ENCODE measurements at places on chromosomes 11 and 22.

DNA sequence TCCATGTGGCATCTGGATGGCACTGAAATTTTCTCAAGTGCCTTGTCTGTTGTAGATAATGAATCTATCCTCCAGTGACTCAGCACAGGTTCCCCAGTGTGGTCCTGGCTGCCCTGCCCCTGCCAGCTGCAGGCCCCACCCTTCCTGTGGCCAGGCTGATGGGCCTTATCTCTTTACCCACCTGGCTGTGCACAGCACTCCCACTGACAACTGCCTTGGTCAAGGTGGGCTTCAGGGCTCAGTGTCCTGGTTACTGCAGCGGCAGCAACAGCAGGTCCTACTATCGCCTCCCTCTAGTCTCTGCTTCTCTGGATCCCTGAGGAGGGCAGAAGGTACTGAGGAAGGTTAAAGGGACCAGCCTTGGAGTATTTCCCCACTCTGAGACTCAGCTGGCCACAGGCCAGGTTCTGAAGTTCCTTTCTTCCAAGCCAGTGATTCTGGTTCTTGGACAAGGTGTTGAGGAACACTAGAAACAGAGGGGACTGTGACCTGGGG lies 3.1 kb downstream of the HMBS start:
- no peak for DNase-seq

DNA sequence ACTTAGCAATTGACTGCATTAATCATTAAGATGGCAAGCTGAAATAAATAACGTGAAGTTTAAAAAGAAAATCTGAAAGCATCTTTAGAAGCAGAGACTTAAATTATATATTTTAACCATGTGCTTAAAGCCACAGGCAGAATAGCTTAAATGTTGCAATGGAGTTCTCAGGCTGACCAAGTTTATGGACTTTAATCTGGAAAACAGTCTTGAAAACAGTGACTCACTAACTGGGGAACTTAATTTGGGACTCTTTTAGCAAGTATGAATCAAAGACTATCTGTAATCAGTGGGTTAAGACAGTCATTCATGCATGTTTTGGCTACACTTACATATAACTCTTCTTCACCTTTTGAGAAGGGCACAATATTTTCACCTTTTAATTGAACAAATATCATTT lies 12.6 kb upstream of the GLYATL1 start:
- peak; percentile 28 for DNase-seq

DNA sequence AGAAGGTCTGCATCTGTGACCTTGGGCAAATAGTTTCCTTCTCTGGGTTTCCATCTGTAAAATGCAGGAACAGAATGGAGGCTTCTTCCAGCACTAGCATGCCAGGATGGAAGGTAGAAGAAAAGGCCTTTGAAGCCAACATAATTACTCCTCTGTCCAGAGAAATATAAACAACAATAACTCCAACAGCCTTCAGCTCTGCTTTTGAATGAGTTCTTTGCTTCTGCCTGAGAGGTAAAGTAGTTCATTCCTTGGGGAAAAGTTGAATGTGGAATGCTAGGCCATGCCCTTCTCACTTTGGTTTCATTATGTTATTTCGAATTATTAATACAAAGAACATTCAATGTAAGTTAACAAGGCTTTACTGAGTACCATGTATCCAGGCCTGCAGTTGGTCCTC lies 61.2 kb upstream of the BLID start:
- no peak for DNase-seq

GRCh38 chr11:2450321-2451041 lies 5.7 kb downstream of the KCNQ1 start:
- no peak for DNase-seq

GRCh38 chr11:108534274-108534882 lies 36.2 kb upstream of the POGLUT3 start:
- no peak for DNase-seq

DNA sequence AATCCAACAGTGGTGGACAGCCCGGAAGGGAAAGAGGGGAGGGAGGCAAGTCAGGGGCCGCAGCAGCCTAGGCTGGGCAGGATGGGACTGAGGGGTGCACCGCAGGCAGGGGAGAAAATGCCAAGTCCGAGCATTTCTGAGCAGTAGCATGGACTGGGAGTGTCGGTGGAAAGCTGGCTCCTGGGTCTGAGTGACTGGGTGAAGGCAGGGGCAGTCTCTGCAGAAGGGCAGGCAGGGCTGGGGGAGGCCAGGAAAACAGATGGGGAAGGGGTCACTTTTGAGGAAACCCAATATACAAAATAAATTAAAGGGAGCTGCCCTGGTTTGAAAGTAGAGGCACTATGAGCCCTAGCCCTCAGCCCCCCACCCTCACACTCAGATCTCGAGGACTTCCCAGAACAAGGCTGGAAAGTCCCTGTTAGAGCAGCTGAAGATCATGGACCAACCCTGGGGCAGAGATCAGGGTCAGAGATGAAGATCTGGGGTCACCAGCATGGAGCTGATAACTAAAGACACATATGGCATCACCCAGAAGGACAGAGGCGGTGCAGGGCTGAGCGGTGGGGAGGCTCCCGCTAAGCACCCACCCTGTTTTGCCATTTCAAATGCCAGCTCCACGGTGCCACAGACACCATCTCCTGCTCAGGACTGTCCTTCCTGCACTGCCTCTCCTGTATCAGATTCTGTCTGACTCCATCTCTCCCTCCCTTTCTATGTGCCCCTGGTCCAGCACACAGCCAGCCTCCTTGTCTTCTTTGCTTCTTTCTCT lies 32.4 kb upstream of the ETS1 start:
- no peak for DNase-seq

GRCh38 chr11:27193434-27194225 lies 153.0 kb downstream of the BBOX1 start:
- no peak for DNase-seq

DNA sequence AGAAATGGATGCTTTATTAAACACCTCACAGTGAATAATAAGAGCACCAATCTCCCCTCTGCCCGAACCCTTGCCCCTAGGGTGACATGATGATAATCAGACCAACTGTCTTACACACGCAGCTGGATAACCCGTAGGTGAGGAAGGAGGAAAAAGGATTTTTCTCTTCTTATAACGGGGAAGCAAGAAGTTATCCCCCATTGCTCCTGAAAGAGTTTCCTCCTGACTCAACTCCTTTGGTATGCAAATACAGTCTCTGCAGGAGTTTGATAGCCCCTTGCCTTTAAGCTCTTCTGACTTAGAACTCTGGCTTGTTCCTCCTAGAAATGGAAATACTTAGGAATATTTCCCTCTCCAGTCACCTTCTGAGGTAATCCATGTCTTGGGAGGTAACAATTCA lies 455.8 kb downstream of the TMEM135 start:
- DNase-seq = no peak

- no peak for DNase-seq
Measured at GRCh38 chr11:15965562-15966250, 390.6 kb downstream of the SOX6 start.

- peak; percentile 12 for DNase-seq
Measured at GRCh38 chr22:27108425-27109114, 451.2 kb downstream of the MIAT start.

DNA sequence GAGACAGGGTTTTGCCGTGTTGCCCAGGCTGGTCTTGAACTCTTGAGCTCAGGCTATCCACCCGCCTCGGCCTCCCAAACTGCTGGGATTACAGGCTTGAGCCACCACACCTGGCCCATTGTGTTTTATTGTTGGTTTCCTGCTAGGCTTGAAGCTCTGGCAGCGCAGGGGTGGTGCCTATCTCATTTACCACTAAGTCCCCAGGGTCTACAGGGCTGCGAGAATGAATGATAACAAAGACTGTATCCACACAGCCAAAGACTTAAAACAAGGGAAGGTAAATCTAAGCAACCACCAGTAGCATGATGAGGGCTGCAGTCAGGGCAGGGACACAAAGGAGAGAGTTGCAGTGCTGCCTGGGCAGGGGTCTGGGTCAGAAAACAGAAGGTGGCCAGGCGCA lies 37.3 kb upstream of the XBP1 start:
- DNase-seq = no peak

GRCh38 chr11:59756845-59757244 lies 1.7 kb downstream of the STX3 start:
- DNase-seq = peak; percentile 21

GRCh38 chr22:31048570-31048969 lies 32.5 kb upstream of the SMTN start:
- DNase-seq = no peak

GRCh38 chr11:116653206-116653605 lies 119.6 kb downstream of the BUD13 start:
- DNase-seq = no peak

DNA sequence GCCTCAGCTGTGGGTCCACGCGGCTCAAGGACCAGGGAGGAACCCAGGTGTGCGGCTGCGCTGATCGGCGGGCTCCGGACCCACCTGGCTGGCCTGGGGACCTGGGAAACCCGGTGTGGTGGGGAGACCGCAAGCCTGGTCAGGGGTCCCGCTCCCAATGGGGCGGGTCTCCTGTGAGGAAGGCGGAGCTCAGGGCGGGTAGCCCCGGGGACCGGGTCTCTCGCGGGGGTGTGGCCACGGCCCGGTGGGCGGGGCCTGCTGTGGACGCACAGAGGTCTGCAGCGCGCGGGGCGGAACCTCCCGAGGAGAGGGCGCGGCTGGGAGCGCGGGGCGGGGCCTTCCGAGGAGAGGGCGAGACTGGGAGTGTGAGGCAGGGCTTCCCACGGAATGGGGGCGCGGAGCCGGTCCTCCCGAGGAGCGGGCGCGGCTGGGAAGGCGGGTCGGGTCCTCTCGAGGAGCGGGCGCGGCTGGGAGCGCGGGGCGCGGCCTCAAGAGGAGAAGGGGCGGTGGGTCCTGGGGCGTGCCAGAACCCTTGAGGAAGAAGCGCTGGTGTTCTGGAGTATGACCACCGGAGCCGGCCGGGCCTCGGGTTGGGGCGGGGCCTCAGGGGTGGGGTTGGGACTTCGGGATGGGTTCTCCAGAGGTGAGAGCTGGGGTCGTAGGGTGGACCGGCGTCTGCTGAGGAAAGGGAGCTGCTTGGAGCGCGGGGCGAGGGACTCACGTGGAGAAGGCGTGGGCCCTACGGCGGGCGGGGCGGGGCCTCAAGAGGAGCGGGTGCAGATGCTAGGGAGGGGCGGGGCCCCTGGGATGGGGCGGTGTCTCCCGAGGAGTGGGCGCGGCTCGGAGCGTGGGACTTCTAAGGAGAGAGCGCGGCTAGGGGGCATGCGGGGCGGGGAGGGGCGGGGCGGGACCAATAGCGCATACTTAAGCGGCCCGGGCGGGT lies 20.8 kb downstream of the DGCR6L start:
- peak; percentile 69 for DNase-seq

GRCh38 chr22:37544955-37545702 lies 15.2 kb upstream of the CDC42EP1 start:
- peak; percentile 79 for DNase-seq

GRCh38 chr11:116928102-116928777 lies 90.8 kb upstream of the APOA1 start:
- no peak for DNase-seq

GRCh38 chr22:19463491-19464469 lies 15.2 kb downstream of the UFD1 start:
- no peak for DNase-seq

All from fibroblast of pulmonary artery (primary cell).